ENCODE measurements at places on chromosomes 6 and 20.

GRCh38 chr6:143689852-143690251 lies 12.1 kb downstream of the PHACTR2 start:
- no peak for DNase-seq

DNA sequence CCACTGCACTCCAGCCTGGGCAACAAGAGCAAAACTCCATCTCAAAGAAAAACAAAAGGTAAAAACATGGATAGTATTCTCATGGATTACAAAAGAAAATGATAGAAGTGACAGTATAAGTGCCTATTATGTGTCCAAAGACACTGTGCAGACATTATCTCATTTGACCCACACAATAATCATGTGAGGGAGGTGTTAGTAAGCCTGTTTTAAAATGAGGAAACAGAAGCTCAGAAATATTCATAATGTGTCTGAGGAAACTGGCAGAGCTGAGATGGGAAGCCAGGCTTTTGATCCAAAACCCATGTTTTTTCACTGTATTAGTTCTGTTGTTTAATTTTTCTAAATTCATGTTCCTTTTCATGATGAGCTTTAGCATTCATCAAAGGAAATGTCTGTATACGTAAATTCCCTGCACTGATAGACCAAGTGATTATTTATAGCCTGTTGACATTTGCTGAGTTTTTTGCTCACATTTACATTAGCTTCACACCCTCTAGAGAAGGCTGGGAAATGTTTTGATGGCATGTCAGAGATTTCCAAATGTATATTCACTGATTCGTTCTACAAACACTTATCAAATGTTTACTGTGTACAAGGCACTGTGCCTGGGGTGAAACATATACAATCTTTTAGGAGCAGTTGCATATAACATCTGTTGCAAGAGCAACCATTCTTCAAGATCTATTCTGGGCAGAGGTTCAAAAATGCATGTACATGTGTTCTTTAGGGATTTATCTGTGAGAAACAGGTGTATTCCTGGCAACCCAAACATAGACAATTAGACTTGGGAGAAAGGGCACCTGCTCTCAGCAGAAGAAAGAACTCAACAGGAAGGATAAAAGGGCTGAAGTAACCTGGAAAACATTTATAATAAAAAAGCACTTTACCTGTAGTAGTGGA lies 331.5 kb downstream of the SAMD5 start:
- DNase-seq, result no peak

- no peak for DNase-seq
Measured at GRCh38 chr20:58984691-58985090, 3.6 kb downstream of the NELFCD start.

DNA sequence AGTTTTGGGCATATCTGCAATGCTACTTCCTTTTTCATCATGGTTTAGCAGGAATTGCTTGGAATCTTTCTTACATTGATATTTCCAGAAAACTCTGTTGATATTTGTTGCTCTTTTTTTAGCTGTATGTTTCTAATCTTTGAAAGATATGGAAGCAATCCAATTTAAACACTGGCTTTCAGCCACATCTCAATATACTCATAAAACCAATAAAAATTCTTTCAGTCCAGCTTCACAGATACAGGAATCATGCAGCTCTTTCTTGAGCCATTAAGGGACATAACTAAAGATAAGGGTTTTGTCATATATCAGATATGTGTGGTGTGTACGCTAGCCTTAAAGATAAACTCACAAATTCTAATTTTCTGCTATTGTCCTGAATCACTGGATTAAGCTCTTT lies 47.4 kb downstream of the PKIB start:
- no peak for DNase-seq

GRCh38 chr20:8304124-8304816 lies 172.2 kb downstream of the PLCB1 start:
- no peak for DNase-seq

DNA sequence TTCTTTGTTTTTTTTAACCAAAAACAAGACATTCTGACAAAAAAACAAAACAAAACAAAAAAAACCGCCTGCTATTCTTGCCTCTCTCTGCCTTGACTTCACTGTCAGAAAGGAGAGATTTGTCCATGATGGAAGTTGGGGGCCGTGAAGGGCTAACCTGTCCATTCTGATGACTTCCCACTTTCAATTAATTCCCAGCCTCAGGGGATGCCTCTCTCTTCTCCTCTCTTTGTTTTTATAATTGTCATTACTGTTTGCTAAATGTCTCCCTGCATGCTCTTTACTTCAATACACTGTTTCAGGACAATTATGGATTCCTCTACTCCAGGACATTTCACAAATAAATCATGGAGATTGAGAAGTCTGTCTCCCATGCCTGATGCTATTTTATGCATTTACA lies 130.5 kb upstream of the CNR1 start:
- no peak for DNase-seq

- DNase-seq, result no peak
Measured at GRCh38 chr6:113480616-113481015, 376.5 kb upstream of the MARCKS start.

- DNase-seq, result no peak
Measured at GRCh38 chr20:36200451-36200850, 35.8 kb upstream of the AAR2 start.

DNA sequence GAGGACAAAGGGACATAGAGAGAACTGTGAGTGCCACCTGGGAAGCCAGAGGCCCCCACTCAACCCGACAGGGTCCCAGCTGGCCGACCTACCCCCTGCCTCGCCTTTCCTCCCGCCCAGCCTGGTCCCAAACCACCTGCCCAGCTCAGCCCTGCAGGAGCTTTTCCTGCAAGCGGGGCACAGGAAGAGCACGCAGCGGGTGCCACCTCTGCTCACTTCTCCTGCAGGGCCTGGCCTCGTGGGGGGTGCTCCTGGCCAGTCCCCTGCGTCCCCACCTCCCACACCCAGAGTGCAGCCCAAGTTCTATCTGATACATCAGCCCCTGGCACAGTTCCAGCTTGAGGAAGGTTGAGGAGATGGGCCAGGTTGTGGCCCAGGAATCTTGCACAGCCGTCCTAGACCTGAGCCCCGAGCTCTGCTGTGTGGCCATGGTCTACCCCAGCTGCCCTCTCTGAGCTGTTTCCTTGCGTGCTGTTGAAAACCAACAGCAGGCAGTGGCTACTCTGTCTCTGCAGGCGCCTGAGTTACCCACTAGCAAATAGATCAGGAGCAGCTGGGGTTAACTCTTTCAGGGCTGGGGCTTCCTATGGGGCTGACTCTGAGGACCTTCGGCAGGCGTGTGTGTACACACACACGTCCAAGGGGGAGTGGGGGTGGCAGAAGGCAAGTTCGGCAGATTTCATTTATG lies 1.7 kb downstream of the NECAB3 start:
- DNase-seq, result no peak

DNA sequence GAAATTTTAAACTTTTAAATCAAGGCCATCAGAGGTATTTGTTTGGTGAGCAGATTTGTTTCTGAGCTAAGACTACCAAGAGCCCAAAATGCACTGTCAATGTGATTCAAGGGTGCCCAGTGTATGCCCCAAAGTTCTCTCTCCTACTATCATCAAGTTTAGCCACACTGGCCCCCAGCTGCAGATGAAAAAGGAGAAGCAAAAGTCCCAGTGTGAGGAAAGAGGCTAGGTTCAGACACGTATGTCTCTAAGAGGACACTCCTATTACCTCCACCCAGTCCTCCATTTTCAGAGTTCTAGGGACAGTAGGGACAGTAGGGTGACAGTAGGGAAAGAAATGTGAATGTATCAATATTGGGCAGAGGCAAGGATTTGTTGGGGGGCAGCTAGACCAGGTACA lies 230.8 kb downstream of the CD83 start:
- no peak for DNase-seq

- no peak for DNase-seq
Measured at GRCh38 chr6:37011656-37012378, 6.4 kb downstream of the FGD2 start.

DNA sequence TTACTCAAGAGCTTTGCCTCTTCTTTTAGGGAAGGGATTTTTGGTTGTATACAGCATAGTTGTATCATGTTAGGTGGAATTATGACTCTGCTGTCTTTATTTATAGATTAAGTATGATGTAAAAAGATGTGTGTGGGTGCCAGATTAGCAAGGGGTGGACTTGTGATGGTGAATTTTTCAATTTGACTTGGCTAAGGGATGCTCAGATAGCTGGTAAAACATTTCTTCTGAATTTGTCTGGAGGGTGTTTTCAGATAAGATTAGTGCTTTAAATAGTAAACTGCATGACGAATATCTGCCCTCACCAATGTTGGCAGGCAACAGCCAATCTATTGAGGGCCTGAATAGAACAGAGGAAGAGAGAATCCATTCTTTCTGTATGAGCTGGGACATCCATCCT lies 173.3 kb upstream of the TNFAIP3 start:
- DNase-seq, result no peak

- no peak for DNase-seq
Measured at GRCh38 chr6:38152620-38153019, 333.1 kb downstream of the ZFAND3 start.

DNA sequence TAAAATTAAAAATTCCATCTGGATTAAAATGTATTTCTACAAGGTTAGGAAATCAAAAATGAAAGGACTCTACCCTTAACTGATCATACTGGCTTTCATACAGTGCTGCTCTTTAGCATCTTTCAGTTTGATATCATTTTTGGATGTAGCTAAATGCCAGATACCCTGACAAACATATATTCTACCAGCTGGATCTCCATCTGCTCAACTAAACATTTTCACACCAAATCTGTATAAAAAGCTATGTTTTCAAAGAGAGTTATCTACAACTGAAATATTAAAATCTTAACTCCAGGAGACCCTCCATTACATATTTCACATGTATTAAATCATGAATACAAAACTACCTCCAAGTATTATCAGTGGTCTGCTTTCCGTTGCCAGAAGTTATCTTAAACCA lies 95.7 kb downstream of the EPHA7 start:
- no peak for DNase-seq

DNA sequence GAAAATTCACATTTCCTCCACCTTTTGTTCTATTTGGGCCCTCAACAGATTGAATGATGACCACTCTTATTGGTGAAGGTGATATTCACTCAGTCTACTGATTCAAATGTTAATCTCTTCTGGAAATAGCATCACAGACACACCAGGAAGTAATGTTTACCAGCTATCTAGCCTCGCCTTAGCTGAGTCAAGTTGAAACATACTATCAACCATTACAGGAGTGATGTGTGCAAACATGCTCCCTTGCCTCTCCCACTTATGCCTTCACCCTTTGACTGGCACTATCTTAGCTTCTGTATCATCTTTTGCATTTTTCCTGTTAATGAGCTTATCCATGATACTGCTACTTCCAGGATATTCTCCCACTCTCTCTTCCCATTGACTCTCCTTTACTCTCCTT lies 191.9 kb downstream of the CENPW start:
- DNase-seq, result no peak
